Hepatocyte (in vitro differentiated cells): ENCODE measurements at places on chromosomes 7 and 10.

GRCh38 chr7:391961-392524, 102.1 kb downstream of the FOXL3 start:
- no peak for DNase-seq

DNA sequence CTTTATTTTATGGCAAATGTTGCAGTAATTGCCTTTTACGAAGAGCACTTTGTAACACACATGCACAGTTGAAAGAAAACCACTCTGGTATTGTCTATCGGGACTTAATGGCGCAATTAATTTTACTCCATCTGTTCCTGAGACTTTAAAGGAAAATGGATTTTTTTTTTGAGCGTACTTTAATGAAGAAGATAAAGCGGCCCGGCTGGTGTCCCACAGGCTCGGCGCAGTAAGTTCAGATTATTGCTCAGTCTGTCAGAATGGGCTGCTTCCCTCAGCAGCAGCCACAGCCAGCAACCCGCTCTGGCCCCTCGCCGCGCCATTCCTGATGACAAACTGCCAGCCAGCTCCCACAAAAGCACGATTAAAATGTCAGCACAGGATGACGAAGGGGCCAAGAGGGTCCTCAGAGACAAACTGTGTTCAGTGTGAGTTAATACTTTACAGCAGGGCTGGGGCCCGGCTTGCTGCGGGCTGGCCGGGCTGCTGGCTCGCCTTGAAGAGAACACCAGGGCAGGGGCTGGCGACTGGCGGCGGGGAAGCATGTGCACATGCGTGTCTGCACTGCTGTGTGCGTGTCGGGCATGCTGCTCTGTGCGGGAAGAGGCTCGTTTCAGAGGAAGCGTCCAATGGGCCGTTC, 501.0 kb upstream of the GALNT17 start:
- DNase-seq = peak; percentile 45

GRCh38 chr7:94449151-94449725, 54.5 kb downstream of the COL1A2 start:
- DNase-seq = peak; percentile 52

- DNase-seq = no peak
Measured at GRCh38 chr10:13893926-13894325, 307.2 kb downstream of the PRPF18 start.

DNA sequence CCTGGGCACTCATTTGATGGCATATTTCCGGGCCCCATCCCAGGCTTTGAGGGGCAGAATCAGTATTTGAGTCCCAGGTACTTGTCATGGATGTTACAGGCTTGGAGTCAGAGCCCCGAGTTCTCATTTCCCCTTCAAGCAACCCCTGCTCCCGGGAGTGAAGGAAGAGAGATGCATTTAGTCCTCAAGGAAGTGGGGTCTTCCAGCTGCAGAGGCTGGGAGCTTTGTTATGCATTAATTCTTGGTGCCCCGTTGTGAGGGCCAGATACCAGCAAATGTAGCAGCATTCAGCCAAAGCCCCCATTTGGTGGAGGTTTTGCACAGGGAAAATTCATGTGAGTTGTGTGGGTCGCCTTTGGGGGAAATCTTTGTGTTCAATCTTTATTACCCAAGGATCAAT, 38.7 kb upstream of the TCERG1L start:
- DNase-seq = no peak

- no peak for DNase-seq
Measured at GRCh38 chr10:60719721-60720120, 58.6 kb upstream of the CDK1 start.

DNA sequence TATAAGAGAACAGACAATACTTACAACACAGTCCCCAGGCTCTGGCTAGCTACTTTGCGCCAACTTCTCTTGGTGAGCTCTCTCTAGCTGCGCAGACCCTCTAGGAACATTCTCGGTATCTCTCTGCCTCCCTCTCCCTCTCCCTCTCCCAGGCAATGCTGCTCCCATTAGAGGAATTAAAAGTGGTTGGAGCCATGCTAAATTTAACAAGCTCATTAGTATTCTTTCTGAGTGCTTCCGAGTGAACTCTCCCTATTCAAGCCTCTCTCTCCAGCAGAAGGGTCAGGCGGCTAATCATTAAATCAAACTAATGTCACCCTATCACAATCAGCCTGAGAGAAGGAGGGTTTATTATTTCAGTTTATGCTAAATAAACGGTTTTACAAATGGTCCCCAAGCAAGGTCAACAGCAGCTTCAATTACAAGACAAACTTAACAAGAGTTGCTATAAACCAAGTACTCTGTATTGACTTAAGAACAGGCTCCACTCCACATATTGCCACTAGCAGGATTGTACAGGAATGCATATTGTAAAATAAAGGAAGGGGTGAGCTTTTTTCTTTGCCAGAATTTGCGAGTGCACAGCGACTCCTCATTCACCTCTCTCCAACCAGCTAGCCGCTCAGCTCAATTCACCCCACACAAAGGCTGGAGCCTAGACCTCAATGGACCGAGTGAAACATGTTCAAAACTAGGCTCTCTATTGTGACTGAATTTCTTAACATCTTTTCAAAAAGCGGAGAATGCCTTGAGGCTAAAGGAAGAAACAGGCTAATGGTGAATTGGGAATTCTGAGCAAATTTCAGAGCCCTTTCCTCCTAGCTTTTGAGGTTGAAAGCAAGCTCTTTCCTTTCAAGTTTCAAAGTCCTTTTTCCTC, 84.4 kb downstream of the GLI3 start:
- no peak for DNase-seq

DNA sequence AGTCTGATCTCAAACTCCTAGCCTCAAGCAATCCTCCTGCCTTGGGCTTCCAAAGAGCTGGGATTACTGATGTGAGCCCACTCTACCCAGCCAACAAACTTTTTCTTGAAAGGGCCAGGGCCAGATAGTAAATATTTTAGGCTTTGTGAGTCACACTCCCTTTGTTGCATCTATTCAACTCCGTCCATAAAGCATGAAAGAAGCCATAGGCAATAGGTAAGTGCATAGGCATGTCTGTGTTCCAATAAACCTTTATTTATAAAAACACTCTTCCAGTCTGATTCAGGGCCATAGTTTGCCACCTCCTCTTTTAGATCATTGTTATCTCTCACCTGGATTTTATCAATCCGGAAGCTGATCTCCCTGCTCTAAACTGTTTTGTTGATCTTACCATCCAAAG, 105.6 kb upstream of the BMPER start:
- DNase-seq = no peak

DNA sequence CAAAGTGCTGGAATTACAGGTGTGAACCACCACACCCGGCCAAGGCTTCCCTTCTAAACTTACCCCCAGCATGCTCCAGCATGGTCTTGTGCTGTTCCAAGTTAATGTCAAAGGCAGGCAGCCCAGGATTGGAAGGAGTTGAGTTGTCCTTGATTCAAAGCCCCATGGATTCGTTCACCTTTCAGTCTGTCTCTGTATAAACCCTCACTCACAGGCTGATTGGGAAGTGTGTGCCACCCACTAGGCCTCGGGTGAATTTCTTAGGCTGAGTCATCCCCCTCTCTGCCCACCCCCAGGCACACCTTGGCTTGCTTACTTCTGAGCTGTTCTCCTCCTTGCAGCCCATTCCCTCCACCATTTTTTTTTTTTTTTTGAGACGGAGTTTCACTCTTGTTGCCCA, 13.3 kb upstream of the PRDX3 start:
- DNase-seq = no peak

- peak; percentile 75 for DNase-seq
Measured at GRCh38 chr10:23171232-23171876, 20.8 kb upstream of the PTF1A start.

- peak; percentile 51 for DNase-seq
Measured at GRCh38 chr10:101588879-101589278, 758 bp downstream of the DPCD start.

- no peak for DNase-seq
Measured at GRCh38 chr10:71694039-71694501, 25.5 kb downstream of the C10orf105 start.

DNA sequence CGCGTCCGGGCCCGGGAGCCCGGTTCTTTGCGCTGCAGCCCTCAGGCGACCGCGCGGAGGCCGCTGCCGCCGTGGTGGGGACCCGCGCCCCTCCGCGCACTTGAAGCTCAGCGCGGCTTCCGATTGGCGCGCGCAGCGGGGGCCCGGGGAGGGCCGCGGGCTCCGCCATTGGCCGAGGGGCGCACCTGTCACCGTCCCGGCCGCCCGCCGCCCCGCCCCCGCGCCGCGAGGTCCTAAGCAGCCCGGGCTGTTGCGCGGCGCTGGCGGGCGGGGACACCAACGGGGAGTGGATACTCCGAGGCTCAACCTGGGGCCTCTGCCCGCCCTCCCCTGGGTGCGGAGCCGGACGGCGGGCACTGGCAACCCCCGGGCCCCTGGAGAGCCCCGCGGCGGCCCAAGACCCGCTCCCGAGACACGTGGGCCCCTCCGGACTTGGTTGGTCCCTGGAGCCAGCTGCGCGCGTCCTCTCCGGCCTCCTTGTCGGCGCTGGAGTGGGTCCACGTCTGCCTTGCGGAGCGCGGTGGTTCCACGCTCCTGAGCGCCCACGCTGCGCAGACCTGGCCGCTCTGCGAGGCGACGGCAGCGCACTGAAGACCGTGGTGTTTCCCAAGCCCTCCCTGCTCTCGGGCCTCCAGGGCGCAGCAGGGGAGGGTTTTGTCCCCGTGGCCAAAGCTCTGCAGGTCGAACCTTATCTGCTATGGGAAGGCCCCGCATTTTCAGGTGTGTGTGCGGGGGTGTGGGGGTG, at the start of gene MNX1:
MNX1 (minus strand) TSS at position 76 of the 745 bp plus-strand sequence. CDS start 313 bp downstream, outside the sequence.
- DNase-seq = peak; percentile 84

- DNase-seq = no peak
Measured at GRCh38 chr7:47458057-47458456, 123.9 kb downstream of the TNS3 start.

- peak; percentile 5 for DNase-seq
Measured at GRCh38 chr10:91247360-91248111, 27.1 kb downstream of the PCGF5 start.

GRCh38 chr10:113486531-113486930, 66.3 kb upstream of the HABP2 start:
- no peak for DNase-seq

GRCh38 chr10:13291061-13291460, 8.8 kb downstream of the PHYH start:
- no peak for DNase-seq

- no peak for DNase-seq
Measured at GRCh38 chr7:18241543-18242231, 214.0 kb upstream of the PRPS1L1 start.

DNA sequence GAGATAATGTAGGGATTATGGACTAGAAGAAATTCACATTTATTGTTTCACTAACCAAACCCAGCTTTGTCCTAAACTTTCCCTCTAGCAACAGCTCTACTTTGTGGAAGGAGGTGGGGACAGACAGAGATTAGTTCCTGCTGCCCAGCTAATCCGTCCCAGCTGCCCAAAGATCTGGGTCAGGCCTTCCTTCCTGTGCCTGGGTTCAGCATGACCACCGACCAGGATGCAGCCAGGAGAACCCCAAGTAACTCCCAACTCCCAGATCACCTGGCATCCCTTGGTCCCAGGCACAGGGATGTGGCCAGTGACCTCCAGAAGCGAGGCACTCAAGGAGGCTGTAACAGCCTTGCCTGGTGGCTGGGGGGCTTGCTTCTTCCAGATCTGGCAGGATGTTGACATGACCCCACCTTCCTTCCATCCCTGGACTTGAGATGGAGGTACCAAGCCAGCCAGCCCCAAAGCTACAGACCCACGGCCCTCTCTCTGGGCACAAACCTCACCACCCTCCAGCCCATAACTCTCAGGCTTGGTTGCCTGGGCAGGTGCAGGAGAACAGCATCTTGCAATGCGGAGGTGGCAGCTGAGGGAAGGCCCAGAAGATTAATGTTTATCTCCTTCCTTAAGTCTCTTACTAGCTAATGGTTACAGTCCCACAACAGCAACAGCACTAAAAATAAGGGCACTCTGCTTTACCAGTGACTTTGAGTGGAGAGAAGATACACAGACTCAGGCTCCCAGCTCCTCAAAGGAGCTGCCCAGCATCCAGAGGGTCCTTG, 11.1 kb downstream of the CAMK2G start:
- no peak for DNase-seq

DNA sequence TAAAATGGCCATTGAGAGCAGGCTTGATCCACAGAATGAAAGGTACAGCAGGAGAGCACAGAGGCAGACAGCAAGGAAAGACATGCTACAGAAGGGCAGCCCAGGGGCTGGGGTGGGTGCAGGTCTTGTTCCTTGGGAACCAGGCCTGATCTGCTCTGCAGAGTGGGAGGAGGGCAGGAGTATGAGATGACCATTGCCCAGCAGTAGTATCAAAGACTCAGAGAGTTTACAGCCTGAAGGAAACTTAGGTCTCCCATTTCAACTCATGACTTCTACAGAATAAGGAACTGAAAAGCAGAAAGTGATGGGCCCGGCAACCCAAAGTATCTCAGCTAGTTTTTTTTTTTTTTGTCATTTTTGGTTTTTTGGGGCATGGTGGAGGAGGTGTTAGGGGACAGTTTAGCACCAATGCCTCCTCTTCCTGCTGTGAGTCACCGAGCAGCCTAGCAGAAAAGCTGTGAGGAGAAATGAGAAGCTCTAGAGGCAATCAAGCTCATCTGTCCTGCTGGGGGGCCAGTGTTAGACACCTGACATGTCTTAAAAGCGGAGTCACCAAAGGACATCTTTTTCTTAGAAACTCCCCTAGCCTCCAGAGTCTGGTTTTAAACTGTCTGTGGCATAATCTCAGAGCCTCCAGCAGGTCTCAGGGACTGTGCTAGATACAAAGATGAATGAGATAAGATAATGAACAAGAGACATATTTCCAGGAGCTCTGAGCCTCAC, 34.3 kb upstream of the HERPUD2 start:
- DNase-seq = no peak

DNA sequence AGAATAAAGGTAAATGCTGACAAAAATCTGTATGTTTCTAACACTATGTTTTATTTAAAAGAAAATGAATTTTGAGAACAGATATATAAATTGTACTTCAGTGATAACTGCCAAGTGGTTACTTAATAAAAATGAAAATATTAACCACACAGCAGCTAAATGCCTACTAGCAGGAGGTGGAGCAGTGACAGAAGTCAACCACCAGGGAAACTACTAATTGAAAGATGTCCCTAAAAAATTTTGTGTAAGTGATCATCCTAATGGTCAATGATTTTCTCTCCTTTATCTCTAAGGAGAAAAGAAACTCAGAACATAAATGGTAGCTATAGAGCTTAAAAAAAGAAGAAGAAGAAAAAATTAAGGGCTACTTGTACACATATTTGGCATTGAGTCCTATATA, 22.9 kb downstream of the WNT16 start:
- DNase-seq = no peak

DNA sequence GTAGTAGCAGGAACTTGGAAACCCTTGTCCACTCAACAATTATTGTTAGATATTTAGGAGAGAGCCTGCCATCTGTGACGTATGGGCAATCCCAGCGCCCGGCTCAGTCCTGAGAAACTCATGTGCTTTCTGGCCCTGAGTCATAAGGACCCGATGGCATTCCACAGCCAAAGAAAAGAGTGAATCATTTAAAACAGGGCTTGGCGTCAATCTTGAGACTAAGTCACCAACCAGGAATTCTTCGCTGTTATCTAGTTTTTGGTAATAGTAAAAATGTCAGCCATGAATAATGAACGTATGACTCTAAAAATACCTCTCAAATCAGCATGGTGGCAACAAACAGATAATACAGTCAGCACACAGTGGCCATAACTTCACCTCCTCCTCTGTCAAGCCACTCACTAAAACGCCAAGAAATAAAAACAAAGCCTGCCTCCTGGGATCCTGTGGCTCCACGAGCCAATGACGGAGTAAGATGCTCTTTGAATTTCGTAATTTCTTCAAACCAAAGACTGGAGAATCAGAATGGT, 140.8 kb downstream of the ADAM12 start:
- peak; percentile 75 for DNase-seq

GRCh38 chr7:30135301-30136116, 723 bp downstream of the MTURN start:
- DNase-seq = peak; percentile 78

- no peak for DNase-seq
Measured at GRCh38 chr10:132846631-132847415, 60.9 kb upstream of the NKX6-2 start.
